ENCODE measurements at places on chromosomes 12 and 14.

GRCh38 chr12:89020689-89021088 lies 331.6 kb downstream of the DUSP6 start:
- DNase-seq = no peak

DNA sequence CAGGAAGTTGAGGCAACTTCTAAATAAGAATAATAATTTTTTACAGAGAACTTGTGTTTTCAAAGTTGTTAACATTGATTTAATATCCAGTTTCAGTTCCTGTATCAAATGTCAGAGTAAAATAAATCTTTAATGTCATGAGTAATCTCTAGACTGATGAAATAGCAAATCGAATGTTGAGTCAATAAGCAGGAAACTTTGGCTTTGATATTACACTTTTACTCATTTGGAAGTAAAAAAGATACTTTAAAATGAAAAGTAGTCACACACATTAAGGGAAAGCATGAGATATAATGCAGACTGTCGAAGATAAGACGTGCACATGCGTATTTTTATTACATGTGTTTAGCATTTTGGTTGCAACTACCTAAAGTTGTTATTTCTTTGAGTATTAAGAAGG lies 78.2 kb upstream of the PTGDR start:
- no peak for DNase-seq

DNA sequence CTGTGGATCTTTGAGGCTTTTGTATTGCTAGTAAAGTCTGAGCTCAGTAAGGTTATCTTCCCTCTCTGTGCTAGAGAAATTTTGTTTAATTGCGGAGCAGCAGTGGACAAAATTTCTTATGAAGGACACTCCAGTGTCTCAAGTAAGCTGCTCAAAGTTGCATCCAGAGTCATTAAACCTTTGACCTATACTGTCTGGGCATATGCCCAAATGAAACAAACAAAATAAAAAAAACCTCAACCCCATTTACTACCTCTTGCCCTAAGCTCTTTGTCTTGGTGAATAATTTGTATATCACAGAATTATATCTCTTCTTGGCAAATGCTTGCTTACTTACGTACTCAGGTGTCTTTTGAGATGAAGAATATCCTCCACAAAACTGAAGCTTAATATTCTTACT lies 465.2 kb downstream of the SOX5 start:
- no peak for DNase-seq

DNA sequence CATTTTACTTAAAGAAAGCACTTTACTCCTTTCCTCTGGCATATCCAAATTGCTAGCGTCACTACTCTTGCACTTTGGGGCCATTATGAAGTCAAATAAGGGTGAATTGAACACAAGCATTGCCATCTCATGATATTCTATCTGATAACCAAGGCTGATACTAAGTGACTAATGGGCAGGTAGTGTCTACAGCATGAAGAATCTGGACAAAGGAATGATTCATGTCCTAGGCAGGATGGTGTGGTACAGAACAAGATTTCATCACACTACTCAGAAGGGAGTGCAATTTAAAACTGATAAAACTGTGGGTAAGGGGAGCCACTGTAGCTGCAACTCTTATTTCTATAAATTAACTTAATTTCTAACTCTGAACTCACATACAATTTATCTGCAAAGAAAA lies 7.7 kb upstream of the SLC6A15 start:
- no peak for DNase-seq

- DNase-seq = no peak
These were observed 50.1 kb downstream of the WASHC4 start for GRCh38 chr12:105157606-105158005.

GRCh38 chr14:21263284-21264024 lies 5.8 kb downstream of the HNRNPC start:
- DNase-seq = no peak

- no peak for DNase-seq
These were observed 274.0 kb downstream of the SLC15A4 start for GRCh38 chr12:128549601-128550218.

- no peak for DNase-seq
These were observed 70.1 kb downstream of the CLIP1 start for GRCh38 chr12:122352394-122352793.

GRCh38 chr12:126602612-126603011 lies 1537.4 kb downstream of the AACS start:
- DNase-seq = no peak

- no peak for DNase-seq
These were observed 28.2 kb downstream of the TBK1 start for GRCh38 chr12:64480148-64480547.

- DNase-seq = no peak
These were observed 773 bp downstream of the A2M start for GRCh38 chr12:9114946-9115345.

- no peak for DNase-seq
These were observed 188.6 kb downstream of the SLC5A8 start for GRCh38 chr12:101021442-101021841.

All from esophagus squamous epithelium (tissue), 5 donors.